ENCODE measurements at places on chromosomes 1 and 21.
A peak's percentile ranks its signal among the peaks of the same experiment; 100 is the strongest.

DNA sequence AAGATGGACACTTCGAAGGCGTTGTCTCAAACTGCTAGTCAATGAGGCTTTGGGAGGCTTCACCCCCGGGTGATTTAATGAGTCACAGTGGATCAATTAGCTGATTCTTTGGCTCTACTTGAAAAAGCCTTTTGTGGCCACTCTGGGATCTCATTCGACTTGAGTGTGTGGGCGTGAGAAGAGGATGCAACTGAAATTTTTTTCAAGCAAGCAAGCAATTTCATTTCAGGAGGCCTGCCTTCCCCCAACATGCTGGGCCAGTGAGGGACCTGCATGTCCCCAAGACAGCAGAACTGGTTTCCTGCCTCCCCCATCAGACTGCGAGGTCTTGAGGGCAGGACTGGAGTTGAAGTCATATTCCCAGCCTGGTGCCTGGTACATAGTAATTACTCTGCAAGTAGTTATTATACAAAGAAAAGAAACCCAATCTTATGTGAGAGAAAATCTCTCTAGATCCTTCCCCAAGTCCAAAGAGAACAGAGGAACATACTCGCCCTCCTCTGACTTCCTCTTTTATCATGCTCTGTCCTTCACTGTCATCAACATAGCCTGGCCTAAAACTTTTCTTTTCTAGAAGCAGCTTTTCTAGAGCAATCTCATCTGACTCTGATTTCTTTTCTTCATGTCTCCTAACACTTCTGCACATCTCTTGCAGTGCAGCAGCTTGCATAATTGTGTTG, 22.7 kb downstream of the SYT6 start:
- DNase-seq = no peak

DNA sequence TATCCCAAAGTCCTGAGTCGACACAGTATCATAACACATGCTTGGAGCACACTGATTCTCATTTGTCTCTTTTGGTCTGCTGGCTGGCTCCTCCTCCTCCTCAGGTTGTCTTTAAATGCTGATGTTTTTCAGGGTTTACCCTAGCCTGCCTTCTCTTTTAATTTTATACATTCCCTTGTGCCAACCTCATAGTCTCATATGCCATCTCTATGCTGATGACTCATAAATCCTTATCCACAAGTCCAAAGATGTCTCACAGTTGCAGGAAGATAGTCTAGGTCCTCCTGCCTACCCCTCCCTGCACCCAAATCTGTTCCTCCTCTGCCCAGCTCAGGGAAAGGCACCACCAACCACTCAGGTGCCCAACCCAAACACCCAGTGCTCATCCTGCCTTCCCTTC, 108.3 kb downstream of the SIPA1L2 start:
- DNase-seq = no peak

DNA sequence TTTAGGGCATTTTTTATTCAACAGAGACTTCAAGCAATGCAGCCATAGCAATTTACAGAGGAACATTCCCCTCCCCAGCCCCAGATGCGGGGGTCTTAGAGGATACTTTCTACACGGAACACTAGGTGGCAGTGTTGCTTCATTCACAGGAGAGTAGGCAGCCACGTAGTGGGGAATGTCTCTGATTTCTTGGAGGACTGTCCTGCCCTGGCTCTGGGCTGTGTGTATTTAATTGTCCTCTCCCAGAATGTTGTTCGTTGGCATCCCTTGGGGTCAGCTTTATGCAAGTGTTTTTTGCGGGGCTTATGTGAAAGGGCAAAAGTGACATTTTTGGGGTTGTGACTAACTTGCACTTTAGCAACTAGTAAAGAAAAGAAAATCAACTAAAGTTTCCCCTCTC, 96.9 kb downstream of the PAPPA2 start:
- peak; percentile 78 for DNase-seq

DNA sequence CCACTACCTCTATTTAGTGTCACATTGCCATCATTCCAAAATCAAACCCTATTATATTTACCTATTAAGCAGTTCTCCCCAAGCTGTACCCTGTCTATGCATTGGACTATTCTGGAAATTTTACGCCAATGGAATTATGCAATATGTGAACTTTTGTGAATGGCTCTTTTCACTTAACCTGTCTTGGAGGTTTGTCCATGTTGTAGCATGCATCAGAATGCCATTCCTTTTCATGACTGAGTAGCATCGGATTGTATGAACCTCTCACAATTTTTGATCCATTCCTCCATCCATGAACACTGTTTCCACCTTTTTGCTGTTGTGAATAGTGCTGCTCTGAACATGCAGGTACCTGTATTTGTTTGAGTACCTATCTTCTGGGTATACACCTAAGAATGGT, 33.7 kb downstream of the FAM163A start:
- DNase-seq = no peak

DNA sequence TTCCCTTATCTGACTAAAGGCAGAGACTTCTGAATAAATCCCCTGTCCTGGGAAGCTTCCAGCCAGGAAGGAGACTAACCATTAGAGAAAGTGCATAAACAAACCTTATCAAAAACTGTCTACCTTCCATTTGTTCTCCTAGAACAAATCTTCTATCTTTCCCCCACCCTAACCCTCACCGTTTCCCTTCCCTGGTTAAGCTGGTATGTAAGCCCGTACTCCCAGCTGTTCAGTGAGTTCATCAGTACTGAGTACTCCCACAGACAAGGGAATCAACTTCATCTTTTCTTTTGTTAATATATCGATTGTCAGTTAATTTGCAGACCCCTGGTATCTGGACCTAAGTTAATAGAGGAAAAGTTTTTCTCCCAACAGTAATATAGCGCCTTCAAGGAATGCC, 20.1 kb upstream of the COG2 start:
- DNase-seq = no peak

DNA sequence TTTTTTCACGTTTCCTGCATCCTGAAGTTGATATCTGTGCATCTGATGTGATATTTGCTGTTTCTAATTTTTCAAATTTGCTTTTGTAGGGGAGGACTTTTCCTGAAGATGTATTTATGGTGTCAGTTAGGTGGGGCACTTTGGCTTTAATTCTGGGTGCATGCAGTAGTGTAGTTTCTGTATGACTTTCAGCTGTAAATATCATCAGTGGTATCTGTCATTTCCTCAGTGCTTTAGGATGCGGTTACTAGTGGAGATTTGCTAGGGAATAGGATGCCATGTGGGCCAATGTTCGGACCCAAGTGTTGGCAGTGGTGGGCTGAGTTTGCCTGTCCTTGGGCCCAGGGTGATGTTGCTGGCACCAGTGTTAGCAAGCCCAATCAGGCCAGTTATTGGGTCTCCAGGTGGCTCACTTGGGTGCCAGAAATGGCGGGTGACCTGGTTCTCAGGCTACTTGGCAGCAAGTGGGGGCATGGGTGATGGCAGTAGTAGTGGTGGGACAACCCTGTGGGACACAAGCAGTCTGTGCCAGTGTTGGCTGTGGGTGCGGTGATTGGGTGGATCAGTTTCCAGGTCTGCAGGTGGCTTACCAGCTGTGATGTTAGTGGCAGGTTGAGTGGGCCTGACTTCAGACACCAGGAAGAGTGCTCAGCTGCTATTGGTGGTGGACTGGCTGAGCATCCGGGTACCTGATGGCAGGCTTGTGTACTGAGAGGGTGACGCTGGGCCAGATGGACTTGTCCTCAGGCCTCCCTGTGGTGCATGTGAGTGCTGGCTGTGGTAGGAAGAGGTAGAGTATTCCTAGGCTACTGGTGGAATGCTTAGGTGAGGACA, 24.4 kb downstream of the CD55 start:
- DNase-seq = no peak

- DNase-seq = no peak
These were observed 5.0 kb upstream of the AHCYL1 start for GRCh38 chr1:109979489-109980091.

- DNase-seq = peak; percentile 52
These were observed 5.7 kb downstream of the LRRC71 start for GRCh38 chr1:156926175-156926574.

DNA sequence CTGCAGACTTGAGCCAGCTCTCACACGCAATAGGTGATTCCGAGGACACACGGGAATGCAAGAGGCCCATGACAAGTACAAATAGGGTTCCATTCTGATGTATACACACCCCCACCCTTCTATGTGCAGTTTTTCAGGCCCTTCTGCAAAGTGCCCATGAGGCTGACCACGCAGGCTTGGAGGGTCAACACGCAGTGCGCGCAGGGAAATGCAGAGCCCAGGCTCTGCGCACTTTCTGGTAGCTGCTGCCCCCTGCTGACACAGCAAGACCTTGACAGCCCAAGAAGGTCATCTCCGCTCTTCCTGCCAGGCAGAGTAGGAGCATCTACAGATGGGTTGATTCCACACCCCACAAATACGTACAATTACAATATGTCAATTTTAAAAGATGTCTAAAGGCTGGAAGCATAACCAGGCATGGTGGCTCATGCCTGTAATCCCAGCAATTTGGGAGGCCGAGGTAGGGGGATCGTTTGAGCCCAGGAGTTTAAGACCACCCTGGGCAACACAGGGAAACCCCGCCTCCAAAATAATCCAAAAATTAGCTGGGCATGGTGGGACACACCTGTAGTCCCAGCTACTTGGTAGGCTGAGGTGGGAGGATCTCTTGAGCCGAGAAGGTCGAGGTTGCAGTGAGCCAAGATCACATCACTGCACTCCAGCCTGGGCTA, 18.5 kb downstream of the SH3BP5L start:
- peak; percentile 57 for DNase-seq

DNA sequence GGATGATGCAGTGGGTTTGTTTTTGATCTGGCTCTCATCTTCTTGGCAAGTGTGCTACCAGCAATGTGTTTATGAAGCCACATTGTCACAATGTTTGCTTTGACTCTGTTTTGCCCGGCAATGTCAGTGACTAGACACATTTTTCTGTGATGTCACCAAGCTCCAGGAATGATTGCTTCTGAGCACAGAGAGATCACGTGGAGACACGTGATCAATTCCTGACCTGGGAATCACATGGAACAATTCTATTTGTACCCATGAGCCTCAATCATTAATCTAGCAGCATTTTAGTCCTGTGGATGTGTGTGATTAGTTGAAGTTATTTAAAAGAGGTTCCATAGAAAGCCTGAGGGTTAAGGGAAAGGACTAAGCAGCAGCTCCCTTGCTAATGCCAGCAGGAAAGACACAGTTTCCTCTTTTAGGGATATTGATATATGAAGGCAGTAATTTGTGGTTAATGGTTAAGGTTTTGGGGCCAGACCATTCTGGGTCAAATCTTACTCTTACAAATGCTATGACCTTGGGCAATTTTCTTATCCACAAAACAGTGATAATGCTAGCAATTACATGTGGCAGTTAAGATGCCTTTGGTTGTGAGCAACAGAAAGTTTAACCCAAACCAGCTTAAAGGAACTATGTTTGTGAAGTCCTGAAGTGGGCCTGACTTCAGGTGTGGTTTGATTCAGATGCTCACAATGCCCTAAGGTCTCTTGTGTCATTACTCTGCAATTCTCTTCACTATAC, 59.0 kb downstream of the FASLG start:
- no peak for DNase-seq

GRCh38 chr1:39158327-39159086, 46.0 kb upstream of the MACF1 start:
- DNase-seq = peak; percentile 38

- no peak for DNase-seq
These were observed 69.0 kb downstream of the AK4 start for GRCh38 chr1:65216989-65217388.
